ENCODE measurements at places on chromosomes 5 and 9.

GRCh38 chr5:181223058-181223728, at the start of gene TRIM41:
Gene TRIM41, plus strand, starts transcription at chr5:181223281. Its CDS starts 719 bp downstream, at chr5:181224000.
- peak; percentile 97 for DNase-seq

- DNase-seq, result no peak
Measured at GRCh38 chr5:172744123-172745104, 26.6 kb downstream of the DUSP1 start.

DNA sequence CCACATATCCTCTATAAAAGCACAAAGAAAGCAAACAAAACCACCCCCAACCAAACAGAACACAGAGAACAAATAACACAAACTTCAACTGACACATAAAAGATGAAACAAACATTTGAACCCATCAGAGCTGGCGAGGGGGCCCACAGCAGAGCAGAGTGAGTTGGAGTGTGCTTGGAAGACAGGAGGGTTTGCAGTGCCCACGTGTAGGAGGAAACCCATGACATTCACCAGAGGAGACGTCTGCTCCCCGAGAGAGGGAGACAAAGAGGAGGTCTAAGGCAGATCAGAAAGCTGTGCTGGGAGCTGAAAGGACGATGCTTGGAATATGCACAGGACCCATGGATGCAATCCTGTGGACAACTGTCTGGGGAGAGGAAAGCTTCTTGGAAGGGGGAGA, 27.0 kb downstream of the MRPL36 start:
- no peak for DNase-seq

DNA sequence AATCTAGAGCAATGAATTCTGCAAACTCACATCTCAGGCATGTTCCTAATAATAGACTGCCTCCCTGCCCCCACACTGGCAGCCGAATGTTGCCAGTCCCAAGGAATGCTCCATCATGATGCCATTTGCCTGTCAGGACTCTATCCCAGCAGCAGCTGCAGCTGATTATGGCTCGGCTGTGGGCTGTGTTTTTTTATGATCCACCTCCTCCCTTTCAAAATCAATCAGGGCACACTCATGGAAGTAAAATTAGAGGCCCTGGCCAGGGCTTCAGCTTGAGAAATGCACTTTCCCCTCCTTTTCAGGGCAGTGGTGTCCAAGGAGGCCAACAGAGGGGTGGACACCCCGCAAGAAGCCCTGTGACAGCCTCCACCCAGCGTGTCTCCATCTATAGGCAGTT, 176.7 kb upstream of the S1PR3 start:
- no peak for DNase-seq

DNA sequence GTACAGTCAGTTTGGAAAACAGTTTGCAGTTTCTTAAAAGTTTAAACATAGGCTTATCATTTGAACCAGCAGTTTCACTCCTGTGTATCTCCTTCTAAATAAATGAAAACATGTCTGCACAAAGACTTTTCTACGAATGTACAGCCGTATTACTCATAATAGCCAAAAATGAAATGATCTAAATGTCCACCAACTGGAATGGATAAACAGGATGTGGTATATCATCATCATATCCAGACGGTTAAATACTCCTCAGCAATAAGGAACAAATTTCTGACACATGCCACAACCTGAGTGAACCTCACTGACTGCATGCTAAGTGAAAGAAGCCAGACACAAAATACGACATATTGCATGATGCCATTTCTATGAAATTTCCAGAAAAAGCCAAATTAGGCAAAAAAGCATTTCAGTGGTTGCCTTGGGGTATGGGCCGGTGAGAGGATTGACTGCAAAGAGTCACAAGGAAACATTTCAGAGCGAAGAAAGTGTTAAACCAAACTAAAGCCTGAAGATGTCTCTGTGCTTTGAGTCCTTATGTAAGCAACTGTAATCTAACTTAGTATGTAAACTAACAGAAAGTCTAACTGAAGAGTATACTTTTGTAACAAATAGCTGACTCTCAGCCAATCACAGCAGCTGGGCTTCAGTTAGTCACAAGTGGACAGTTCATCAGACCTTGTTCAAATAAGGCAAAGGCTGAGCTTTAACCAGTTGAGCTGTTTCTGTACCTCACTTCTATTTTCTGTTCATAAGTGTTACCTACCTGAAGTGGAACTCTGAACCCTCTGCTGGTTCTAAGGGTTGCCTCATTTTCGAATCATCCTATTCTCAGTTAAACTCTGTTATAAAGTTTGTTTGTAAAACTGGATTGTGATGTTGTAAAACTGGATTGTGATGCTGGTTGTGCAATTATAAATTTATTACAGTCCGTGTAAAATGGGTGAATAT, 65.2 kb downstream of the TRIO start:
- DNase-seq, result no peak

DNA sequence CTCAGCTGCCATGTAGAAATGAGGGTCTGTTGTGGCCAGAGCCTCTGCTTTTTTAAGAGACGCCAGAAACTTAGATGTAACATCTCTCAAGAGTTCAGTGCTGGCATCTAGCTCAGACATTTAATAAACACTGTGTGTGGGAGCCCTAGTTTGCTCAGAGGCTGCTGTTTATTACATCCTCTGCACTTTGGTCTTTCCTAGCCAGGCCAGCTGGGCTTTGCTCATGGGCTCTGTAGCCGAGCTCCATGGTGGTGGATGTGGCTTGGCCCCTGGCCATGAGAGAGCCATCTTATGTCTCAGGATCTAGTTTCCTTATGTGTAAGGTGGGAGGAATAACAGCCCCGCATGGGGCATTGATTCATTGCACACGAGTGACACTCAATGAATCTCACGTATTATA, 30.0 kb downstream of the ARHGEF37 start:
- no peak for DNase-seq

DNA sequence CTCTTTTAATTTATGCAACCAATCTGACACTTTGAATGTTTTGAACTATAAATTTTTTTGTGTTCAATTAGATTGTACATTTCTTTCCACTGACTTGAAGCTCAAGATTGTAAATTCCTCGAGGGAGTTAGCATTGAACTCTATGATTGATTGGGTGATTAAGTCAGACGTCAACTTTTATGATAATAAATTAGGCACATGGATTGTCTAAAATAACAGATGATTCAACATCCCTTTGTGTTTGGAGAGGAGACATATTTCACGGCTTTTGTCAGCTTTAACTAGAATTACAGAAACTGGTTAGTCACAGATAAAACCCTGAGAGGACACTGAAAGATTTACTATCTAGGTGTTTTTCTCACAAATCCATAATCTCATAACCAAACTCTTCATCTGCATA, 32.7 kb upstream of the TXNDC8 start:
- no peak for DNase-seq

DNA sequence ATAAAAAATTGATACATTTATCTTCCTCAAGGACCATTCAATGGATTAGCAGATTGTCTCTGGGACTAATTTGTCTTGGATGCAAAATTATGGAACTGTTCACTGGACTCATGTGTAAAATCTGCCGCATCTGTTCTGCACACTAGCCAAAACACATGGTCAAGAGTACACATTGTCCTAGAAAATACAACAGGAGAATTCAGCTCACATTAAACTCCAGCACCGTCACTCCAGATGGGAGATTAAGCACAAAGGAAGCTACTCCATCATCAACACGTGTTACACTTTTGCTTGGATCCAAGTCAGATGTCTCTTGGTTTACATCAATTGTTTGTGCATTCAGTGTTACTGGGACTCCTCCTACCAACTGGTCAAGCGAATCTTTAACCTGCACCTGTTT, 28.8 kb downstream of the C5 start:
- no peak for DNase-seq

DNA sequence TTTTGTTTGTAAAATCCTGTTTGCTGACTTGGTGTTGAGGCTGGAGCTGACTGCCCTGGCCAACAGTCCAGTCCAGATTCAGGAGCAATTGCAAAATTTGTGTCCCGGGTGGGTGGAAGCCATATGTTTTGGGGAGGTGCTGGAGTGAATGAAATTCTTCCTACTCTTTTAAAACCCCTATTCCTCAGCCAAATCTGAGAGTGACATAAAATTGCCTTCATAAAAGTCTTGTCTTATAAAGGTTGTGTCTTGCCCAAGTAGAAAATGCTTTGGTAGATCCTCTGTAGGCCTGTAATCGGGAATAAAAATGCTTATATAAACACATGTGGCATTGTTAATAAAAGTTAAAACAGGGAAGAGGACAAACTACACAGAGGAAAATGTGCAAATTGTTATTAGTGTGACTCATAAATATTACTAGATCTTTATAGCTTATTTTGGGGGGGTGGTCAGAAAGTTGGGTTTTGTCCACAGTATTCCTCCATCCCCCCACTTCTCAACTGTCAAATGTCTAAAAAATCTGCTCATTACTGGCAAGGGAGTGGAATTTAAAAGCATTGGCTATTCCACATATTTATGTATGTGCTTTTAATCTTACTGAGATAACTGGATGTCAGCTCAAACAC, 45.6 kb downstream of the NNT start:
- DNase-seq, result no peak

- no peak for DNase-seq
Measured at GRCh38 chr5:6705088-6705487, 8.1 kb upstream of the TENT4A start.

GRCh38 chr5:178431782-178432165, 158.4 kb downstream of the COL23A1 start:
- no peak for DNase-seq

- DNase-seq, result no peak
Measured at GRCh38 chr9:106981396-106982287, 118.7 kb downstream of the ZNF462 start.

GRCh38 chr5:107514305-107514704, 156.4 kb downstream of the EFNA5 start:
- DNase-seq, result no peak

DNA sequence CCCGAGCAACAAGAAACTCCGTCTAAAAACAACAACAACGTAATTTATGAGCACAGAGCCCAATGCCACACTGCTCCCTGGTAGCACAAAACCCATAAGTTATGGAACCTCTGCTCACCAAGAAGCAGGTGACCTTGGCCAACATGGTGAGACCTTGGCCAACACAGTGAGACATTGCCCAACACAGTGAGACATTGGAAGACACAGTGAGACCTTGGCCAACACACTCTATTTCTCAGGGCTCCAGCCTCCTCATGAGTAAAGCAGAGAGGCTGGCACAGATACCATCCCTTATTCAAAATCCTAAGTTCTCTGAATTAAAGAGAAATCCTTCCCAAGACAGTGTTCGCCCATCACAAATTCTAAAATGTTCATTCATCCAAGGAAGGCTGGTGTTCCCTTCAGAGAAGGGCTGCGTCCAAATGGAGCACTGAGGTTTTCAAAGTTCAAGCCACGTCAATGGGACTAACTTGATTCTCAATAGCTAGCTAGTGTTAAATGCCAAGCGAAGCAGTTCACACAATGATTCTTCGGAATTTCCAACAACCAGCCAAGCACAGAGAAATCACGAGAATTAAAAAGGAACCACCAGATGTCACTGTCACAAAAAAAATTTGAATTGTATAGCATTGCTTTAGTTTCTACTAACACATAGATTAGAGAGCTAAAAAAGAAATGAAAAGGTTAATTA, 29.5 kb downstream of the TTC39B start:
- DNase-seq, result no peak

- no peak for DNase-seq
Measured at GRCh38 chr5:62680121-62680520, 101.5 kb downstream of the LRRC70 start.

GRCh38 chr5:58016358-58016757, 443.5 kb downstream of the PLK2 start:
- no peak for DNase-seq

DNA sequence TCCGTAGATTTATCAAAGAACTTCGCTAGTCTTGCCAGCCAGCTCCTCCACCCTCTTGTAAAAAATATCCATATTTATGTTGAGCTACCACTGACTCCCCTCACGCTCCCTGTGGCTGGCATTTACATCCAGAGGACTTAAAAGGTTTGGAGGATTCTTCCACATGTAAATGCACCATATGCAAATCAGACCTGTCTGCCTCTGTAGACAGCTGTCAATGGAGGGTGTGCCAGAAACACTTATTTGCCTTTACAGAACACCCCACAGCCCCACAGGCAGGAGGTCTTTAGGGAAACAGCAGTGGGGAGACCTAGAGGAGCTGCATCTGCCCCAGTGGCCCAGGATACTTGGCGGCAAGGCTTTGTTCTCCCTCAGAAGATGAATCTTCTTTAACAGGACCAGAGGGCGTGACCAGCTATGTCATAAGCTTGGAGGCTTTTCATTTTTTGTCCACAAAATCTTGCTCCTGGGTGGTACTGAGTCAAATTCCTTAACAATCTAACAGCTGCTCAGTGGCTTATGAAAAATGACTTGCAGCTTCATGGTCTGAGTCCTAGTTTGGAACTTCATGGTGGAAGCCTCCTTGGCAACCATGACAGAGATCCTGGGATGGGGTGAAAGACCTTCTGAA, 535.8 kb downstream of the EBF1 start:
- no peak for DNase-seq

- peak; percentile 86 for DNase-seq
Measured at GRCh38 chr5:143403593-143404415, at the start of gene NR3C1. Gene NR3C1, minus strand, starts transcription at chr5:143403686. Its CDS starts 2,847 bp downstream, at chr5:143400839.

DNA sequence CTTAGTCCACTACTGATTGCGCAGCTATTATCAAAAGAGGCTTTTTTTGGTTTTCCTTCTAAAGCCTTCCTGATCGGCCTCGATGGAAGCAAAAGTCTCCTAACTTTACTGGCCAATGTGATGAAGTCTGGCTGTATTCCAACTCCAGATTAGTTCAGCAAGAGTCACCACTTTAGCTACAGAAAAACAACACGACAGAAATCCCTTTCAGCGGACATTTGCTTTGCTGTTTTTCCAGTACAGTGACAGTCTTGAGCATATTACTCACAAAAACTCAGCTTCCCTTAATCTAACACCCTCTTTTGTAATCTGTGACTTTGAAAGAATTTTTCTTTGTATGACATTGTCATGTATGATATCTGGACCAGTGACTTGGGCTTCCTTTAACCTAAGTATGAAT, 95.7 kb downstream of the HOMER1 start:
- no peak for DNase-seq

DNA sequence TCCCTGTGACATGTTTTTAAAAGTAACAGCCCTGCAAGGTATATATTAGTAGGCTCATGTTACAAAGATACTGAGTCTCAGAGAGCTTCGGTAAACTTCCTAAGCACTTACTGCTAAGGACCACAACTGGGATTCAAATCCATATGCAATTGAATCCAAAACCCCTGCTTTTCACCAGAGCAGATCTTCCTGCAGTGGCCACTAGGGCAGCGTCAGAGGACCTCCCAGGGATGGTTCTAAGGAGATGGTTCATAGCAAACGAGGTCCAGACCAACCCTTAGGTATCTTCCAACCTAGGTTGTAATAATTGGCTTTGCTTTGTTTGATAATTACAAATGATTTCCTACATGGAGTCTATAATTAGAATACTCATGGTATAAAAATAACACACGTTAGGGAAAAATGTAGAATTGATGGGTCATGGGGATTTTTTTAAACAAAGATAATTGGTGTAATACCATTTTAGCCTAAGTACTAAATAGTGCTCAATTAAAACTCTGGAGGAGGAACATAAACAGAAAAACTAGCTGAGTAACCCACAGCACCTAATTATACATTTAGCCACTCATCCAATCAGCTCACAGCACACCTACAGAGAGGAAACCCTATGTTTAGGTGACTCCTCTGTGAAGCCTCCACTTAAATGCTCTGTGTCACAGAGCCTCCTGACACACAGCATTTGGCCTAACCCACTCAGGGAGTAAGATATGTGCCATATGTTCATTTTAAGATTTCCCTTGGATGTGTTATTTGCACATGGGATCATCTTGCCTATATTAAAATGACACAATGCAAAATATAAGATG, 10.0 kb upstream of the CAST start:
- DNase-seq, result no peak

GRCh38 chr9:122394265-122395125, 23.7 kb downstream of the PTGS1 start:
- no peak for DNase-seq

- DNase-seq, result no peak
Measured at GRCh38 chr9:91908293-91908623, 41.8 kb downstream of the ROR2 start.

All from stimulated activated CD4-positive, alpha-beta T cell treated with anti-CD3 and anti-CD28 coated beads, Interleukin-4, amount 100 ng/mL, for 1 hour (primary cell).